ENCODE measurements at places on chromosomes 3 and 15.
A peak's percentile ranks its signal among the peaks of the same experiment; 100 is the strongest.

GRCh38 chr3:170746175-170746942 is 123.6 kb downstream of the RPL22L1 start:
- DNase-seq: no peak

DNA sequence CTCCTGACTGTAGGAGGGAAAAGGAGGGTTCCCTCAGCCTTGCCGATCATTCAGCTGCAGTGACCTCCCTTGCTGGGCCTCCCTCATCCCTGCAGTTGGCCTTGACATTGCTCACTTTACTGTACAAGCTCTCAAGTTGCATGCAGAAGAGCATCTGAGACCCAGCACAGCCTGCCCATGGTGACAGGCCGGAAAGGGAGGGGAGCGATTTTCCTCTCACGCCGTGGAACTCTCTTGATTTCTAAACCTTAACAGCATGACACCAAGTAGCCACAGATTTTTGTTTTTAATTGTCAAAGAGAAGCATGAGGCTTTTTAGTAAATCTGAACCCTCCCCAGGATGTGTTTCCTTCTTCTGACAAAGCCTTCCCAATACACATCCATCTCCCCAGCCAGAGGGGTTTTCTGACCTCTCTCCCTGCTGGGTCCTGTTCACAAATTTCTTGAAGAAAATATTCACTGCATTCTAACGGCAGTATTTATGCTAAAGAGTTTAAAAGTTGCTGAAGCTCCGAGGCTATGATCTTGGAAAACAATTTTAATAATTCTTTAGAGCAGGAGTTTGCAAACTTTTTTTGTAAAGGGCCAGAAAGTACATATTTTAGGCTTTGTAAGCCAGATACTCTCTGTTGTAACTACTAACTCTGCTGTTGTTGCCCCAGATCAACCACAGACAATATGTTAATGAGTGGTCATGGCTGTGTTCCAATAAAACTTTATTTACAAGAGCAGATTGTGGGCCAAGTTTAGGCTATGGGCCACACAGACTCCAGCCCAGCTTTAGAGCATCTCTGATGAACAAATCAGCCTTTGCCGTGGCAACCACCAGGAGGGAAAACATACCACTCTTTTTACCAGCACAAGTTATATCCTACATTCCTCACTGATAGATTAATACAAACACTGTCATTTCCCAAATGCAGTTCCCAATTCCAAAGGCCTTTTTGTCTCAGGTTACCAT is 34.8 kb downstream of the LMCD1 start:
- DNase-seq: no peak

DNA sequence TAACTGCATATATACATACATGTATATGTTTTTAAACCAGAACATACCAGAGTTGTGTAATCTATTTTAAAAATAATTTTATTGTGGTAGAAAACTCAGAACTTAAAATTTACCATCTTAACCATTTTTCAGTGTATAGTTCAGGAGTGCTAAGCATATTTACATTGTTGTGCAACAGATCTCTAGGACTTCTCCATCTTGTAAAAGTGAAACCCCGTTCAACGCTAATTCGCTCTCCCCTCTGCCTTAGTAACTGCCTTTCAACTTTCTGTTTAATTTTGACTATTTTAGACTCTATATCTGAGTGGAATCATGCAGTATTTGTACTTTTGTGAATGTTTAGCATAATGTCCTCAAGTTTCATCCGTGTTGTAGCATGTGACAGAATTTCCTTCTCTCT is 51.8 kb upstream of the SSR3 start:
- DNase-seq: no peak

DNA sequence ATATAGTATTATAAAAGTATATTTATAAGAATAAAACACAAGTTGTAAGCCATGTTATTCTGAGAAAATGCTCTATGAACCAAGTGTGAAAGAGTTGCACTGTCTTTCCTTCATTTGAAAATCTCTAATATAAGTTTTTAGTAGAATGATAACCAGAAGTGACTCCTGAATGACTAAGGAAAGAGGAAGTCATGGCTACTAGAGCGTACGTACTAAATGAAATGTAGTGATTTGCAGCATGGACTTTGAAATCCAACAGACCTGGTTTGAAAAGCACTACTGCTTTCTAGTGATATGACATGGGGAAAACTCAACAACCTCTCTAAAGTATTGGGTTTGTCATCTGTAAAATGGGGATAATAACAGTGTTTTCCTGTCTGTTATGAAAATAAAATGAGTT is 10.3 kb upstream of the DNAJC13 start:
- DNase-seq: no peak

GRCh38 chr3:108124337-108125152 is 33.7 kb upstream of the CD47 start:
- peak; percentile 76 for DNase-seq

- DNase-seq: peak; percentile 69
Observed at GRCh38 chr3:24502690-24503089, 8.0 kb upstream of the THRB start.

GRCh38 chr15:39078026-39078425 is 502.9 kb upstream of the THBS1 start:
- no peak for DNase-seq

GRCh38 chr3:182382112-182382857 is 411.0 kb upstream of the ATP11B start:
- no peak for DNase-seq

DNA sequence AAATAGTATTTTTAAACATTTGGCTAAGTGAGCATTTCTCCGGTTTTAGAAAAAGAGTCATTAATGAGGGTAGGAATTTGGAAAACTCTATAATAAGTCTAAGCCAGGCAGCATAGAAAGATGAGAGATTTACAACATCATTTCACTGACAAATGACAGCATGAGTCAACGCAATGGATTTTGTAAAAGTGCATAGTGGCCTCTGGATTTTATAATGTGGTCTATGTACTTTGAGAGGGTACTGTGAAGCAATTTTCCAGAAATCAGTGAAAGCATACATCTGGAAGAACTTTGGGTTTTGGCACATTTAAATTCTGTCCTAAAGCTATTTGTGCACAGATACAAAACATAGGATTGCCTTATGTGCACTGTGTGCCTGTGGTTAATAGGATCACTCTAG is 130.8 kb upstream of the CCNL1 start:
- no peak for DNase-seq

GRCh38 chr15:69843900-69844304 is 253.8 kb downstream of the TLE3 start:
- no peak for DNase-seq

DNA sequence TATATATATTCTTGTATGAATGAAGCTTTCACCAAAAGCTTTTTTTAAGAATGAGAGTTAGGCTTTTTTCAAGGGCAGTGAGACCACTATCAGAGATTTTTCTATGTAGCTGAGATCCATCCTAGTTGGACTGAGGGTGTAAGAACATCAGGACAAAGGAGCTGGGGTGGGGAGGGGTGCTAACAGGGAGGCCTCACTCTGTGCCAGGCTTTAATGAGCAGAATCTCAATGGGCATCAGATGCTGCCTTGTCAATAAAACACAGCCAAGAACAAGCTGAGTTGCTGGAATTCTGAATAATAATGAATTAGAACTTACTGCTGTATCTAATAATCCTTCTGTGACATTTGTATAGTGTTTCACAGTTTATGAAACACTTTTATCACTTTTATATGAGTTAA is 41.4 kb upstream of the USP3 start:
- no peak for DNase-seq

DNA sequence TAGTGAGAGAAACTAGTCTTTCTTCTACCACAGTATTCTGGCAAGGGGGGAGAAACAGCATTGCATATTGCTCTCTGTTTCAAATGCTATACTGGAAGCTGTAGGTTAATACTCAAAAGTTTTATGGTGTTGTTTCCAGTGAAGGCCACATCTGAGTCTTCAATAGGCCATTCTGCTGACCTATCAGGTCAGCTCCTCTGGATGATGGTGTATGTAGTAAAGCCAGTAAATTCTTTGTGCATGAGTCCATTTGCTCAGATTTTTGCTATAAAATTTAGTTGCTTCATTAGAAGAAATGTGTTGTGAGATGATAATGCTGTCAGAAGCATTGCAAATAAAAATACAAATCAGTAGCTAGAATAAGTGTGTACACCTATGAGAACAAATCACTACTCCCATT is 64.9 kb upstream of the RBMS3 start:
- no peak for DNase-seq

All from Kasumi-1 (cell line).